Activated T-cell treated with anti-CD3 and anti-CD28 coated beads for 24 hours (primary cell): ENCODE measurements at places on chromosomes 4 and X.

- DNase-seq: no peak
Measured at GRCh38 chr4:66451741-66452140, 781.5 kb upstream of the EPHA5 start.

- DNase-seq: no peak
Measured at GRCh38 chr4:184274286-184274951, 56.7 kb upstream of the ENPP6 start.

- no peak for DNase-seq
Measured at GRCh38 chrX:42524379-42524778, 253.6 kb downstream of the PPP1R2C start.

DNA sequence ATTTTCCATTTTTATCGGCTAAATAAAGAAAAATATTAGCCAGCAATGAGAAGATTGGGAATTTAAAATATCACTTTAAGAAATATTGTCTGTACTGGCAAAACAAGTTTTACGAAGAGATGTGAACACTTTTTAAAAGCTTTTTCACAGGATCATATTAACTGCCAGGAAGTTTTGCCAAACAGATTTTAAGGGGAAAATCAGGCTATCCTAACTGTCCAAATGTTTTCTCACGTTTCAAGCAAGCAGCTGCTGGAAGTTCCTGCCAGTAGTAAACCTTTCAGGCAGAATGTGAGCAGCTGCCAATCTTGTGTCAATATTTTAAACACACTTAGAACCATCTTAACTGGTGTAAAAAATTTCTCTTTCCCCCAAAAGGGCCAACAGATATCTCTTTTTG, 101.1 kb downstream of the ADGRL3 start:
- DNase-seq: no peak

GRCh38 chrX:21666679-21667078, 8.5 kb upstream of the KLHL34 start:
- DNase-seq: no peak

DNA sequence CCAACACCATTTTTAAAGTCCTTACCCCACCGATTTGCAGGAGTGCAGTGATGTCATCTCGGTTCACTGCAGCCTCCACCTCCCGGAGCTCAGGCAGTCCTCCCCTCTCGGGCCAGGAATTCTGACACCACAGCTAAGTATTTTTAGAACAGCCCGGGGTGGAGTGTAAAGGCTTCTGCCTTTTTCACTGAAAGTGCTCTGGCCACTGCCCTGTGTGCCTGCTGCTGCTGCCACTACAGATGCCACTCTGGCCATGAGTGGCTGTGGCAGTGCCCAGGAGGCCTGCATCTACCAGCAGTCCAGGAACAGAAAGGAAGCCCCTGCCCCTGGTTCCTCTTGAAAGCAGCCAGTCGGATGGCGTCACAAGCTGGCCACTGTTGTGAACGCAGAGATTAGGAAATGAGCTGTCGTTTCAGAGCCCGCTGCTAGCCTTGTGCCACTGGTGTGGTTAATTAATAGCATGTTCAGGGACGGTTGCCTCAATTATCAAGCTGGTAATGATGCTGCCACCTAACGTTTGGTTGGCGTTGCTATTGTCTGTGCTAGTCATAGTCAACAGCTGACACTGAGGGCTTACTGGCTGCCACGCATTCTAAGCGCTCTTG, 23.6 kb upstream of the TBC1D14 start:
- no peak for DNase-seq

GRCh38 chrX:3450881-3451570, 104.6 kb upstream of the MXRA5 start:
- no peak for DNase-seq

GRCh38 chr4:84753321-84753972, 170.5 kb downstream of the CDS1 start:
- no peak for DNase-seq

DNA sequence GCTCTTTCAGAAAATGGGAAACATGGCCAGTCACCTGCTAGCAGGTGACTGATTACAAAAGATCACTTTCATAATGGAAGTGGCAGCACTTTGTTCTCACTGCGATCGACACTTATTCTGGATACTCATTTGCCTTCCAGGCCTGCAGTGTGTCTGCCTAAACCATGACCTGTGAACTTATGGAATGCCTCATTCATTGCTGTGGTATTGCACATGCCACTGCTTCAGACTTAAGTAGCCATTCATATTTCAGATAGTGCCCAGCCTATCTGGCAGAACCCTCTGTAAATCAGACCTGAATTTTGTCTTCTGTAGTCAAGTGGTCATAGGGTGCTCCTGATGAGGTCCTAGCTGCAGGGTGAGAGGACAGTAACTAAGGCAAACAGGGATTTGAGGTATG, 23.3 kb upstream of the MGST2 start:
- DNase-seq: no peak

GRCh38 chrX:42686706-42687105, 91.3 kb downstream of the PPP1R2C start:
- no peak for DNase-seq

DNA sequence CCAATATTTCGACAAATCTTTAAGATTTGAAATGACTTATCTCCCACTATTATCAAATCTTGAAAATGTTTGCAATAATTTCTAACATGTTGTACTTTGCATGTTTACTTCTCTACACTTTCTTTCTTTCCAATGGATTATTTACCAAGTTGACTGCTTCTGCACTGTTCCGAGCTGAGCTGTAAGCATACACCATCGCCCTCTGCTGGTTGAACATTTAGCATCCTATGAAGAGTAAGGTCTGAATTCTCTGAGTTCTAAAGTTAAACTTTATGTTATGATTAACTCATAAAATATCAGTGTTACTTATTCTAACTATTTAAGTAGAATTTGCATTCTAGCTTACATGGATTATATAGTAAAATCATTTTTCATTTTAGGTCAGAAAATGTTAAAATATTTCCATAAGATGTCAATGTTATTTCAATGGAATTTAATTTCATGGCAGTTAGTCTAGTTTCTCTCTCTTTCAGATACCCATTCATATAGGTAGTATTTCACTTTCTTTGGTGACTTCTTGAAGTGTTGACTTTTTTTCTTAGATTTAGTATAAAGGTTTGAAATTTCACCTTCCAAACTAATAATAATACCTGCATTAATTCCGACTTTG, 137.4 kb downstream of the DKK2 start:
- DNase-seq: no peak

GRCh38 chr4:39700554-39700953, 2.6 kb downstream of the UBE2K start:
- DNase-seq: no peak

DNA sequence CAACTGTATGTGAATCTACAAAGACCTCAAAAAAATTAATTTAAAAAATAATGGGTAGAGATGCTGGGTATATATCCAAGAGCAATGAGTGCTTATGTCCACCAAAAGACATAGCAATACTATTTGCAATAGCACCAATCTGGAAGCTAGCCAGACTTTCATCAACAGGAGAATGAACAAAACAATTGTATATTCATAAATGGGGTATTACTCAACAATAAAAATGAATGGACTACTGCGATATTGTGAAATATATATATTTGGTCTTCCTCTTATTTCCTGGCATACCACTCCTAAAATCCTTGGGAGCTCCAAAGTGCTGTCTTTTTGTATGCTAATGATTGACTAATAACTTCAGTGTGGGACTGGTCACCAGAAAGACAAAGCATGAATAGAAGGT, 77.5 kb downstream of the MSN start:
- no peak for DNase-seq

GRCh38 chr4:109211671-109212070, 90.8 kb downstream of the COL25A1 start:
- DNase-seq: no peak

DNA sequence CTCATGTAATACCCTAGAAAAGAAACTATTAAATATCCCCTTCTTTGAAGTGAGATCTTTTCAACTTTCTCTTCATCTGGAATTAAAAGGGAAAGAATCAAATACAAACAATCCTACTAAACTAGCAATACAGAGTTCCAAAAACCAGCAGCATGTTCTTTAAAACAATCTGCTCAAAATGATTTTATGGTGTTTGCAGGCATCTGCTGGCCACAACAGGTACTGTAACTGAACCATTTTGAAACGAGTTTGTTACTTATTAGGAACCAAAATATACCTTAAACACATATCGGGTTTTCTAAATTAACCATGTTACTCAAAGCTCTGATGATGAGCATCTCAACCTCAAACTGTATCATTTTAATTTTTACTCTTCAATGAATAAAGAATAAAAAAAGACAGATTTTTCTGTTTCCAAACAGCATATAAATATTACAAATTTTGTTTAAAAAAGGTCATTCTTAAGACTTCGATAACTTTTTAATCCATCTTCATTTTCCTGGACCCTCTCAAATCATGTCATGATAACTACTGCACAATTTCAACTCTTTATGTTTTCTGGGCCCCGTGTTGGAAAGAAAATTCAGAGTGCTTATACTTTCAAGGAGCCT, 56.5 kb downstream of the ARAP2 start:
- DNase-seq: no peak

GRCh38 chrX:80282535-80282934, 137.7 kb upstream of the TENT5D start:
- no peak for DNase-seq

DNA sequence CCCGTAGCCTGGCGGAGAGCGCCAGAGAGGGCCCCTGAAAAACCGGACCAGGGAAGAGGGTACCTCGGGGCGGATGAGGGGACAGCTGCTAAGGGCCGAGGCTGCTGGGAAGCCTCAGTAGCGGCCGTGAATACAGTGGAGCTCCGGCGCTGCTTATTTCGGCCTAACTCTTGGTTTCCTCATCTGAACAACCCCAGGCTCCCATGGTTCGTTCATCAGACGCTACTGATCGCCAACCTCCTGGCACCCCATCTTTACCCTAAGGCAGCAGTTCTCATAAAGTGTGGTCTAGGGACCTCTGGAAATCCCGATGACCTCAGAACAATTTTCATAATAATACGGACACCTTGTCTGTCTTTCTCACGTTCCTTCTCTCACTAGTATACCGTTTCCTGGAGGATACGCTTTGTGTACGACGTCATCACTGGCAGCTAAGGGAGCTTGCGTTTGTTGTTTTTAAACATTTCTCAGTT, 645 bp upstream of the RAB28 start:
- DNase-seq: no peak

DNA sequence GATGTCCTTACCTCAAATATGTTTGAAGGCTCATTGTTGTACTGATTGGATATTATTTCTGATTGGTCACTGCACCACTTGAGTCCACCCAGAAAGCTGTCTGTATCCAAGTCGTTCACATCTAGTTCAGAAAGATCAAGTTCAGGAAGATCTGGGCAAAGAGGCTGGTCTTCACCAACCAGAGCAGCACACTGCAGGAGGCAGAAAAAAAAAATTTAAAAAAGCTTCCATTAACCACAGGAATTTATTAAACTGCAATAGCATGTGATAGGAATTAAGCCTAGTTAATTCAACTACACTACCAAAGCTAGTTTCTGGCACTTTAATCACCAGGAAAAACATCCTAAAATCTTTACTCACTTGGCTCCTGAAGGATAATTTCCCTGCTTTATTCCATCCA, 5.1 kb downstream of the PPARGC1A start:
- DNase-seq: no peak

GRCh38 chrX:113492895-113493294, 652.3 kb upstream of the AMOT start:
- no peak for DNase-seq

DNA sequence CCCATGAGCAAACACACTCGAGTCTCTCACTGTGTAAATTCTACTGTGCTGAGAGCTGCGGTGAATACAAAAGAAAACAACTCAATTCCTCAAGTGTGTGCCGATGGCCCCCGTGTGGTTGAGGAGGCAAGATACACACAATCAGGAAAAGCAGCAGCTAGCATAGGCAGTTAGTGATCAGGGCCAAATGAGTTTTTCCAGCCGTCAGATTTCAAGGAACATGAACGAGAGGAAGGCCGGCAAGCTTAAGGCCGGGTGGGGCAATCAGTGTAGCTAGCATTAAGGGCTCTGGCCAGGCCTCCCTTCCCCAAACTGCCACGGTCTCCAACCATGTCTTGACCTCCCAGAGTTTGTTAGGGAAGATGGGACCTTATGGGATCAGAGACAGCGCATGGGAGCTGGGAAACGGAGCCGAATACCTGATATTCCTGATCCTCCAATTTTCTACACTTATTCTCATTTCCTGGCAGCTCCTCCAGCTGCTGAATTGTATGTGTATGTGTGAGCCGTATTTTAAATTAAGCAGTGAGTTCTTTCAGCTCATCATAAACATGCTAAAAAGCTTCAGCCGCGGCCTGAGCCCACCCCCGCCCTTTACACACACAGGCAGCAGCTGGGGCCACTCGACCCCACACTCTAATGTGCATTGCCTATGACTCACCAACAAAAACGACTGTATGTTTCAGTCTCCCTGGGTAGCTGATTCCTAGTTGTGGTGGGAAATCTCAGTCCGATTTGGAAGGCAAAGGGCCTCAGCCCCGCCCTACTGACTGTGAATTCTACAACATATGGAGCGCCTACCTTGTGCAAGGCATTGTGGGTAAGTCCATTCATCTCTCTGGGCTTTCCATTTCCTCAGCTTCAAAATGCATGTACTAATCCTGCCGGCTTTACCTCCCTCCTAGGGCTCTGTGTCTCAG, 59.9 kb downstream of the RTL9 start:
- no peak for DNase-seq

DNA sequence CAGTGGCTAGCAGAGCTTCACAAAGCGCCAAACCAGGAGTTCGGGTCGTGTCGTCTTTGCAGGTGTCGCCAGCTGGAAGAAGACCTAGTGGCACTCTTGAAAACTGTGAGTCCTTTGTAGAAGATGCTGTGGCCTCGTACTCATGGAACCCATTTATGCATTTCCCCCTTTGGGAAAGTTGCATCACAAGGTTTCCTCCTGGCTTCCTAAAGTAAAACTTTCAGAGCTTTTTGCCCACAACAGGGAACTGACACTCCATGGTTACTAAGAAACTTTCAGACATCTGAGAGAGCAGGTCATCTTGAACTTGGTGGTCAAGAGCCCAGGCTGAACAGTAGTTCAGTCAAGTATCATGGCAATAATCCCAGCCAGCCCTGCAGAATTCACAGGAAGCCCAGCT, 15.9 kb upstream of the NOCT start:
- DNase-seq: no peak

GRCh38 chr4:70943114-70943513, 40.9 kb downstream of the MOB1B start:
- DNase-seq: no peak

- DNase-seq: no peak
Measured at GRCh38 chr4:57081651-57082621, 28.2 kb downstream of the IGFBP7 start.

- no peak for DNase-seq
Measured at GRCh38 chr4:80243274-80244018, 23.0 kb upstream of the FGF5 start.
